Naive thymus-derived CD8-positive, alpha-beta T cell (primary cell): ENCODE measurements at places on chromosomes 16 and 17.

GRCh38 chr17:74437702-74438101 lies 5.8 kb downstream of the GPRC5C start:
- DNase-seq, result no peak

- no peak for DNase-seq
Measured at GRCh38 chr17:65290616-65291015, 153.4 kb downstream of the RGS9 start.

DNA sequence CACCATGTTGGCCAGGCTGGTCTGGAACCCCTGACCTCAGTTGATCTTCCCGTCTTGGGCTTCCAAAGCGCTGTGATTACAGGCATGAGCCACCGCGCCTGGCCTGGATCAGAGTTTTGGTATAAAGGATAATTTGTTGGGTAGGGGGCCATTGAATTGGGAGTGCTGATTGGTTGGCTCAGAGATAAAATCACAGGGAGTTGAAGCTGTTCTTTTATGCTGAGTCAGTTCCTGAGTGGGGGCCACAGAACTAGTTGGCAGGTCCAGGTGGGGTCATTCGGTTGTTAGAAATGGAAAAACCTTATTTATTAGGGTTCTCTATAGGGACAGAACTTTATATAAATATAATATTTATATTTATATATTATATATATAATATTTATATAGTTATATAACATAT lies 147.1 kb downstream of the SSH2 start:
- no peak for DNase-seq

- DNase-seq, result no peak
Measured at GRCh38 chr16:48280546-48280945, 33.2 kb upstream of the ABCC11 start.
